ENCODE measurements at places on chromosomes 12 and 14.

DNA sequence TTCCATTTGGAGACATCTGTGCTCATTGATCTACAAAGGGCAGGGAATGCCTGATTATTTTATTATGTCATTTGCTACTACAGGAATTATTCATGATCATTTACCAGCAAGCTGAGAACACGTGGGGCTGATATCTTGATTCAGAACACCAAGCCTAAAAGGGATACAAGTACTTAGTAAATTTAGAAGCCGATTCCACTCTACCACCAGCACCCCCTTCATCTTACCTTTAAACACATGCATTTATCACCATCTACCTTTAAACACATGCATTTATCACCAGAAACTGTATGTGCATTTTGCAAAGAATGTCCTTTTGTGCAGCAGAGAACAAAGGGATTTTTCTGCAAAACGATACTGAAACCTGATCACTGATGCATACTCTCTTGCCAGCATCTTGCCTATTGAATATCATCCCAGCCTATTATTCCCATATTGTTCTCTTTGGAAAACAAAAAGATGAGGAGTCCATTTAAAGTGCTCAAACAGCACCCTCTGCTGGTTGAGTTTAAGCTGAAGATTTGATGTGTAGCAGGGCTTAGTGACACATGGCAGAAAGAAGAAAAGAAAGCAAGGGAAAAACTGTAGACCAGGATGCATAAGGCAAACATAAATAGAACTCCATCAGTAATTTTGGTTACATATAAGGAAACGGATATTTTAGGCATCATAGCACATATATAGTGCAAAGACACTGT is 132.6 kb upstream of the PLEKHG7 start:
- no peaks in the 10 kb centered on the region for H3K4me1 ChIP-seq
- no peaks in the 10 kb centered on the region for H3K27me3 ChIP-seq
- DNase-seq, result no peak
- no peak overlapping the region for H3K4me3 ChIP-seq
- no peak overlapping the region for H3K27ac ChIP-seq

- no peaks in the 10 kb centered on the region for H3K27me3 ChIP-seq
- DNase-seq, result no peak
- no peak overlapping the region for H3K4me3 ChIP-seq
- H3K27ac ChIP-seq, result no peak overlapping the region
- no peaks in the 10 kb centered on the region for H3K4me1 ChIP-seq
Observed at GRCh38 chr12:72839696-72840095, 567.5 kb downstream of the TRHDE start.

- no peak overlapping the region for H3K27ac ChIP-seq
- no peak overlapping the region for H3K4me3 ChIP-seq
- H3K36me3 ChIP-seq, result no peaks in the 10 kb centered on the region
- H3K4me1 ChIP-seq, result no peaks in the 10 kb centered on the region
Observed at GRCh38 chr12:93164103-93164880, 213.4 kb upstream of the NUDT4 start.

GRCh38 chr14:22388669-22389595 is 200.1 kb downstream of the DAD1 start:
- no peak overlapping the region for H3K27ac ChIP-seq
- H3K4me3 ChIP-seq, result no peak overlapping the region
- no peaks in the 10 kb centered on the region for H3K27me3 ChIP-seq
- peaks cover 13% of the 10 kb centered on the region for H3K4me1 ChIP-seq
- no peak for DNase-seq

- peaks cover 26% of the 10 kb centered on the region for H3K4me1 ChIP-seq
- H3K36me3 ChIP-seq, result peaks cover 46% of the 10 kb centered on the region
- H3K4me3 ChIP-seq, result no peak overlapping the region
- no peak overlapping the region for H3K27ac ChIP-seq
Observed at GRCh38 chr14:89264196-89264800, 152.7 kb downstream of the FOXN3 start.

- H3K4me1 ChIP-seq, result peaks cover 83% of the 10 kb centered on the region
- peak overlapping the region; percentile 86 for H3K27ac ChIP-seq
- no peaks in the 10 kb centered on the region for H3K27me3 ChIP-seq
- DNase-seq, result no peak
- H3K4me3 ChIP-seq, result no peak overlapping the region
- no peaks in the 10 kb centered on the region for H3K36me3 ChIP-seq
Observed at GRCh38 chr14:49961270-49962222, 68.7 kb downstream of the ARF6 start.

- H3K4me3 ChIP-seq, result no peak overlapping the region
- H3K4me1 ChIP-seq, result no peaks in the 10 kb centered on the region
- no peaks in the 10 kb centered on the region for H3K36me3 ChIP-seq
- DNase-seq, result no peak
- H3K27ac ChIP-seq, result no peak overlapping the region
Observed at GRCh38 chr12:89817501-89818226, 109.0 kb upstream of the ATP2B1 start.

- no peaks in the 10 kb centered on the region for H3K36me3 ChIP-seq
- H3K4me1 ChIP-seq, result peaks cover 5% of the 10 kb centered on the region
- H3K27me3 ChIP-seq, result peaks cover 100% of the 10 kb centered on the region
- no peak overlapping the region for H3K27ac ChIP-seq
- DNase-seq, result no peak
Observed at GRCh38 chr12:54029529-54030441, 1.5 kb downstream of the HOXC6 start.

DNA sequence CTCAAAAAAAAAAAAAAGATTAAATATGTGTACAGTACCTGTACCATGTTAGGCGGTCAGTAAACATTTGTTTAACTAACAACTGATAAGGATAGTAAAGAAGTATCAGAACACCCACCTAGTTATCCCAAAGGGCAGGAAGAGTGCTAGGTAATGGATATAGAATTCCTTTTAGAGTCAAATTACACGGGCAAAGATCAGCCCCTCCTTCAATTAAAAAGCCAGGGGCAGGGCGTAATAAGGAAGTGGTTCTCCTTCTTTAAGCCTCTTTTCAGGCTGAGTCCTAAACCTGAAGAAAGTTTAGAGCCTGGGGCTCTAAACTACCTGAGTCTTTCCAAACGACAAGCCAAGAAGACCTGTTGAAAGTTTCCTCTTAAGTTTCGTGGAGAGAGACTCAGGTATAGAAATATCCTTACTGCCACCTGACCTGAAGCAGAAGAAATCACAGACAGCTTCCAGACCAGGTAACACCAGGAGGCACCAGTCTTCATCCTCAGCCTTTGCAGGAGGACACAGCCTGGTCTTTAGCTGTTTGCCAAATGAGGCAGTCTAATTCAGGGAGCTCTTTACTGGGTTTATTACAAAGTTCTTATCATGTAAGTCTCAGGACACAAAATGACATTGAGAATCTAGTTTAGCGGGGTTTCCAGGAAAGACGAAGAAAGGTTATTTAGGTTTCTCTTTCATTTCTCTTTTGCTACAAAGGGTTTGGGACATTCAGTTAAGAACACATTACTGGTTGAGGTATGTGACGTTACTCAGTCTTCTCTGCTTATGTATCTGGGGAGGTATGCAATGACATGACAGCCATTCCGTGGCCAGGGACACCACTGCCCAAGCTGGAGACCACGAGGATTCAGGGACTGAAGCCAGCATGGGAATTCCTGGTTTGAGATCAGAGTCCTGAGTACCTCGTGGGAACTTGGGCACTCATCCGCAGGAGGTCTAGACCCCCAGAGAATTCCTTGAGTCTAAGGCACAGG is at the start of gene BCL2L14:
Gene BCL2L14 (plus strand): TSS at position 266 of the 983 bp plus-strand sequence. CDS start 8,367 bp downstream, outside the sequence.
- no peaks in the 10 kb centered on the region for H3K36me3 ChIP-seq
- H3K27me3 ChIP-seq, result no peaks in the 10 kb centered on the region
- peaks cover 14% of the 10 kb centered on the region for H3K4me1 ChIP-seq
- peak within 1 kb of the TSS; percentile 17 for H3K4me3 ChIP-seq

GRCh38 chr12:96210376-96211055 is 16.3 kb downstream of the ELK3 start:
- no peak overlapping the region for H3K4me3 ChIP-seq
- peaks cover 100% of the 10 kb centered on the region for H3K4me1 ChIP-seq
- H3K27me3 ChIP-seq, result no peaks in the 10 kb centered on the region
- peaks cover 7% of the 10 kb centered on the region for H3K36me3 ChIP-seq
- no peak for DNase-seq

GRCh38 chr14:68300608-68301007 is 481.0 kb downstream of the RAD51B start:
- DNase-seq, result no peak
- no peak overlapping the region for H3K4me3 ChIP-seq
- no peaks in the 10 kb centered on the region for H3K4me1 ChIP-seq
- no peaks in the 10 kb centered on the region for H3K27me3 ChIP-seq

DNA sequence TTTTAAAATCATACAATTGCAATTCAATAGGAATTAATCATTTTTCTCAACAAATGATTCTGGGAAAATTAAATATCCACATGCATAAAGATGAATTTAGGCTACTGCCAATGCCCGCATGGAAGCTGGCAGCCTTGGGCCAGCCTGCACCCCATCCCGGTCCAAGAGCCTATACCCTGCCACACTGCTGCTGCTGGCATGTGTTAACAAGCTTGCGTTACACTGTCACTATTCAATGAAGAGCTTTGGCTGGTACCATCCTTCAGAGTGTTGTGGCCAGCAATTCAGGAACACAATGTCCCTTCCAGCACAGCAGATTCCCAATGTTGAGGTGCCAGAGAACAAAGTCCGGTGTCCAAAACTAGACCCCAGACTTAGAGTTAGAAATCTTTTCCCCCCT is 13.6 kb upstream of the TAS2R14 start:
- H3K27me3 ChIP-seq, result no peaks in the 10 kb centered on the region
- no peak overlapping the region for H3K27ac ChIP-seq
- no peaks in the 10 kb centered on the region for H3K36me3 ChIP-seq
- DNase-seq, result no peak
- no peak overlapping the region for H3K4me3 ChIP-seq

DNA sequence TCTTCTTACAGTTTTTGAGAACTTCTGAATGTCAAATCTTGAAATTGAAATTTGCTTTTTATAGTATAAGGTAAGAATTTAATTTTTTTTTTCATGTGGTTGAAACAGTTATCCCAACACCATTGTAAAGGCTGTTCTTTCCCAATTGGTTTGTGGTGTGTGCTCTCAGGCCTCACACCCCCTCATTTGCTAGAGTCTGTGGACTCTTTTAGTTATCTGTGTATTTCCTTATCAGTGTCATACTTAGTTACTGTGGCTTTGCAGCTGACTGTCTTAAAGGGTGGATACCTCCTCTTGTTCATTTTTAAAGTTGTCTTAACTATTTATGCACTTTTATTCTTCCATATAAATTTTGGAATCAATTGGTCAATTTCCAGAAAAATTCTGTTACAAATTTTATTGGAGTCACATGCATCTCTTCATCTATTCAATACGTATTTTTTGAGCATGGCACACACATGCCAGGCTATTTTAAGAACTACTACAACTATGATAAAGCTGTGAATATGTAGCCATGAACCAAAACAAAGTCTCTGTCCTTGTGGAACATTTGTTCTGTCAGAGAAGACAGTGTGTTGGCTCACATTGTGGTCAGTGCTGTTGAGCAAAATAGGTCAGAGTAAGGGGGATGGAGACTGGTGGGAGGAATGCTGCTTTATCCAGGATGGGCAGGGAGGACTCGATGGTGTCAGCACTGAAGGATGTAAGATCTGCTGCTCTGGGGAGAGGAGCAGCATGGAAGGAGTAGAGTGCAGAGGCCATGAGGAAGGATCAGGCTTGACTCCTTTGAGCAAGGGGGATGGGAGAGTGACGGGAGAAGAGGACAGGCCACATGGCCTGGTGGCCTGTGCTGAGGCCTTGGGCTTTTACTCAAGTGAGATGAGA is 24.1 kb downstream of the FGF23 start:
- no peaks in the 10 kb centered on the region for H3K27me3 ChIP-seq
- H3K4me1 ChIP-seq, result no peaks in the 10 kb centered on the region
- no peak overlapping the region for H3K4me3 ChIP-seq
- no peak overlapping the region for H3K27ac ChIP-seq

- H3K4me1 ChIP-seq, result peaks cover 71% of the 10 kb centered on the region
- peak overlapping the region; percentile 89 for H3K27ac ChIP-seq
- DNase-seq, result no peak
- H3K4me3 ChIP-seq, result no peak overlapping the region
Observed at GRCh38 chr14:52051251-52051650, 17.6 kb downstream of the NID2 start.

DNA sequence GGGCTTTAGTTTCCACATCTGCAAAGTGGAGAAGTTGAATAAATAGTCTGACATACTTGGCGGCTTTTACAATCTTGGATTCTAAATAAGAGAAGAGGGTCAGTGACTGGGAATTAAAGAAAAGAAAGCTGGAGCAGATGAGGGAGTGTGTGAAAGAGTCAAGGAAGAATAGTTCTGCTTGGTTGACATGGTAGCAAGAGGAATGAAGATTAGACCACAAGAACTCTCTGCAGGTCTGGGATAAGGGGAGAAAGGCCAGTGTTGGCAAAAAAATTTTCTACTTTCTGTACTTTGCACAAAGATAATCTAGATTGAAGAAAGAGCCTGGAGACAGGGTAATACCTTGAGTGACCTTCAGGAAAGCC is 5.9 kb downstream of the ITGB7 start:
- H3K4me3 ChIP-seq, result no peak overlapping the region
- H3K27ac ChIP-seq, result peak overlapping the region; percentile 11
- H3K36me3 ChIP-seq, result peaks cover 13% of the 10 kb centered on the region
- H3K27me3 ChIP-seq, result no peaks in the 10 kb centered on the region

- no peak overlapping the region for H3K4me3 ChIP-seq
- H3K27ac ChIP-seq, result no peak overlapping the region
- DNase-seq, result no peak
Observed at GRCh38 chr14:77296906-77297305, 23.8 kb downstream of the POMT2 start.

DNA sequence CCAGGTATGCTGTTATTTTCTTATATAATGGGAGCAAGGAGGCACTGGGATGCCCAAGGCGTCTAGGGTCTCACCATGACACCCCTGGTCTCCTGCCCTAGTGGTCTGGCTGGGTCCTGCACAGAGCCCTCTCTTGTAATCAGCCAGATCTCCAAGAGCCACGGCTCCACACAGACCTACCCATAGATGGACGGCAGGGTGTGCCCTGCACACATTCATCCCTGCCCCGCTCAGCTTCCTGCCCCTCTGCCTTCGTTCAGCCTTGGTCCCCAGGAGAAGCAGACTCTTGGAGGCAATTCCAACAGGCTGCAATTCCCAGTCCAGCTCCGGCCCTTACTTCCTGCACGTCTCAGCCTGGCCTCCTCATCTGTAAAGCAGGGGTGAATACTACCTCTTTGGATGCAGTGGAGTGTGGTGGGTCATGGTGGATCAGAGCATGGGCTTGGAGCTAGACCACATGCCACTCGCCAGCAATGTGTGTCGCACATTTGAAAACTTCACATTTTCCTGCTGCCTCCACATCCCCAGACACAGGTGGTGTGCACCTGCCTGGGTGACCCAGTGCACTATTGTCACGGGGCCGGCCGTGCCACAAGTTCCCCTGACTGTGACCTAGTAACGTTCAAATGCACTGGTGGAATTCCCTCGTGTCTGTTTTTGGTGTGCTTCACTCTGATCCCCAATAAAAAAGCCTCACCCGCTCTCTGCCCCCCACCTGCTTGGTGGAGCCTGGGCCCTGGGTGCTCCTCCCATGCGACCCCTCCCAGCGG is 171.1 kb upstream of the PRMT8 start:
- no peaks in the 10 kb centered on the region for H3K36me3 ChIP-seq
- no peak overlapping the region for H3K27ac ChIP-seq
- DNase-seq, result no peak

Data from esophagus squamous epithelium (tissue), 5 donors.